ENCODE measurements at places on chromosomes 16 and 17.
A peak's percentile ranks its signal among the peaks of the same experiment; 100 is the strongest.

- no peak for DNase-seq
Measured at GRCh38 chr16:47018223-47018891, 44.9 kb upstream of the DNAJA2 start.

DNA sequence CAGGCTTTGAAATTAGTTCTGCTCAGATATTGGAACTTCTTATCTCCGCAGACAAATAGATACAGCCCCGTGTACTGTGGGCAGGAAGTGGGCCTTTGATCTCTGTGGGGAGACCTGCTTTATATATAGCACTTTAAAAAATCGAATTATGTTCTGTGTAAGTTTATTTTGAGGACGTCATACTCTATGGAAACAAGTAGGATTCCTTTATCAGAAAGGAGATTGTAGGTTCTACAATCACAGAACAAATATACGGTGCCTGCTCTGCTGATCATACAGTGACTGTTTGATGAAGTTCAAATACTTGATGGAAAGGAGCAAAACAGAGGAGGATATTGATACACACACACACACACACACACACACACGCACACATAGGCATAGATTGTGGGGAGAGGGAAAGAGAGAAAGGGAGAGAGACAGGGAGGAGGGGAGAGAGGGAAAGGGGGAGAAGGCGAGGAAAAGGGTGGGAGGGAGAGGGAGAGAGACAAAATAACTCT lies 14.7 kb upstream of the TMEM220 start:
- peak; percentile 8 for DNase-seq

- no peak for DNase-seq
Measured at GRCh38 chr16:6926762-6927161, 405.9 kb upstream of the RBFOX1 start.

DNA sequence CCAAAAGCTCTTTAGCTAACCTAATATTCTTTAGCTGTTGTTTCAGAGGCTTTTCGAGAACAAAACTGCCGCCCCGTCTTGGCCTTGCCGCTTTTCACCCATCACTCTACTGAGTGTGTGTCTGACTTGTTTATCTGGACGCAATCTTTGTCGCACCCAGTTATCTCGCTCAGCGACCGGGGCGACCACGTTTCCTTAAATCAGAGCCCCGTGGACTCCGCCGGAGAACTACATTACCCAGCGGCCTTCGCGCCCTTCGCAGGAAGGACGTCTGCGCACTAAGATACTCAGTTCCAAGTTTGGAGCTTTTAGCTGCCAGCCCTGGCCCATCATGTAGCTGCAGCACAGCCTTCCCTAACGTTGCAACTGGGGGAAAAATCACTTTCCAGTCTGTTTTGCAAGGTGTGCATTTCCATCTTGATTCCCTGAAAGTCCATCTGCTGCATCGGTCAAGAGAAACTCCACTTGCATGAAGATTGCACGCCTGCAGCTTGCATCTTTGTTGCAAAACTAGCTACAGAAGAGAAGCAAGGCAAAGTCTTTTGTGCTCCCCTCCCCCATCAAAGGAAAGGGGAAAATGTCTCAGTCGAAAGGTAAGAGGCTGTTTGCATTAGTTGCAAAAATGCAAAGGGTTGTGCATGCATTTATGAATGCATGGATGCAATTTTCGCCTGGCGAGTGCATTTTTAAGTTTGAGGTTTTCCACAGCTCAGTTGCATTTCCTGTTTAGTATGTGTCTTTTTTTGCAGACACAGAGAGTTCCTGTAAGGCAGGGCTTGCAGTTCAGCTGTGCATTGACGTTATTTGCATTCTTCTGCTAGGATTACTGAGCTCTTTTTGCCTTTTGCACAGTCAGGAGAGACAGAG lies at the start of gene MAP2K6:
TSS of gene MAP2K6 (plus strand) at position 290 of the 867 bp plus-strand sequence. CDS start at position 578, 288 bp downstream.
- peak; percentile 62 for DNase-seq

DNA sequence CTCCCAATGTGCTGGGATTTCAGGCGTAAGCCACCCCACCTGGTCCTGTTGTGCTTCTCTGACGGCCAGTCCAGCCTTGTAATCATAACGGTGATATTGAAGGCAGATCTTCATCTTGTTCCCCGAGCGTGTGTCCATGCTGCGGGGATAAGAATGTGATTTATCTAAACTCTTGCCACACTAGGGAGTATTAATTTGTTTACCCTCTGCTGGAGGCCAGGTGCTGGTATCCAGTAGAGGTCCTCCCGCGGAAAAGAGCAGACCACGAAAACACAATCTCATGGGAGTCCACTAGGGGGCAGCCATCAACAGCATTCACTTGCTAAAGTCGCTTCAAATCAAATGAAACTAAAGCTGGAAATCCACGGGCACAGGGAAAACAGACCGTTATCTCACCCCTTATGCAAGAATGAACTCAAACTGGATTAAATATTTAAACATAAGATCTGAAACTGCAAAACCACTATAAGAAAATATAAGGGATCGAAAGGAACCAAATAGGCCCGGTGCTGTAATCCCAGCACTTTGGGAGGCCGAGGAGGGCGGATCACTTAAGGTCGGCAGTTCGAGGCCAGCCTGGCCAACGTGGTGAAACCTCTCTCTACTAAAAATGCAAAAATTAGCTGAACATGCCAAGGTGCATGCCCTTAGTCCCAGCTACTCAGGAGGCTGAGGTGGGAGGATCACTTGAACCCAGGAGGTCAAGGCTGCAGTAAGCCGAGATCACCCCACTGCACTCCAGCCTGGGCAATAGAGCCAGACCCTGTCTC lies 22.3 kb upstream of the RBBP6 start:
- DNase-seq: peak; percentile 68

DNA sequence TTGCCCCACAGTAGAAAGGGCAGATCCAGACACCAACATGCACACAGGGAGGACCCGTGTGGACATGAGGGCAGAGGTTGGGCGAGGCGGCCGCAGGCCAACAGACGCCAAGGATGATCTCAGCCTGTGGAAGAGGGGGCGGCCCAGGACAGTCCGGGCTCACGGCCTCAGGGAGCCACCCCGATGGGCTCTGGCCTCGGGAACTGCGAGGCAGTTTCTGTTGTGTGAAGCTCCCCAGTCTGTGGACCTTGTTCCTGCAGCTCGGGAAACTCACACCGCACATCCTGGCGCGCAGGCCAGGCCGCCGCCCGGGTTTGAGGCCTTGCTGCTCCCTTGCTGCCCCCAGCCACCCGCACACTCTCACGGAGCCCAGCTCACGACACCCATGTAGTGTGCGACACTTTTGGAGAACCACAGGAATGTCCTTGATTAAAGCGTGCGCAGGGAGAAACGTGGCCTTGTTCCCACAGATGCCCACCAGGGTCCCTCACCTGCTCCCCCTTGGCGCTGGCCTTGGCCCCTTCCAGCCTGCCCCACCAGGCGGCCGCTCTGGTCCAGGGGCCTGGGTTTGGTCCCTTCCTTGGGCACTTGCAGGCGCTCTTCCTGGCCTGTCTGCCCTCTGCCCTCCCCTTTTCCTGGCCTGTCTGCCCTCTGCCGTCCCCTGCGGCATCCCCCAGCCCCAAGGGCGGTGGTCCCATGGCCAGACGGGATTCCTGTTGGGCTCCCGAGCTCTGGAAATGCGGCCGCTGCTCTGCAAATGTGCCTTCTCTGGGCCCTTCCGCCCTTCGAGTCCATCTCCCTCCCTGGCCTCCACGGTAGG lies 9.3 kb upstream of the SLC38A10 start:
- DNase-seq: no peak

- DNase-seq: no peak
Measured at GRCh38 chr16:82755570-82756282, 129.0 kb downstream of the CDH13 start.

GRCh38 chr16:31451681-31452351 lies 7.5 kb upstream of the ARMC5 start:
- no peak for DNase-seq

- DNase-seq: no peak
Measured at GRCh38 chr17:11601661-11602060, 3.4 kb downstream of the DNAH9 start.

DNA sequence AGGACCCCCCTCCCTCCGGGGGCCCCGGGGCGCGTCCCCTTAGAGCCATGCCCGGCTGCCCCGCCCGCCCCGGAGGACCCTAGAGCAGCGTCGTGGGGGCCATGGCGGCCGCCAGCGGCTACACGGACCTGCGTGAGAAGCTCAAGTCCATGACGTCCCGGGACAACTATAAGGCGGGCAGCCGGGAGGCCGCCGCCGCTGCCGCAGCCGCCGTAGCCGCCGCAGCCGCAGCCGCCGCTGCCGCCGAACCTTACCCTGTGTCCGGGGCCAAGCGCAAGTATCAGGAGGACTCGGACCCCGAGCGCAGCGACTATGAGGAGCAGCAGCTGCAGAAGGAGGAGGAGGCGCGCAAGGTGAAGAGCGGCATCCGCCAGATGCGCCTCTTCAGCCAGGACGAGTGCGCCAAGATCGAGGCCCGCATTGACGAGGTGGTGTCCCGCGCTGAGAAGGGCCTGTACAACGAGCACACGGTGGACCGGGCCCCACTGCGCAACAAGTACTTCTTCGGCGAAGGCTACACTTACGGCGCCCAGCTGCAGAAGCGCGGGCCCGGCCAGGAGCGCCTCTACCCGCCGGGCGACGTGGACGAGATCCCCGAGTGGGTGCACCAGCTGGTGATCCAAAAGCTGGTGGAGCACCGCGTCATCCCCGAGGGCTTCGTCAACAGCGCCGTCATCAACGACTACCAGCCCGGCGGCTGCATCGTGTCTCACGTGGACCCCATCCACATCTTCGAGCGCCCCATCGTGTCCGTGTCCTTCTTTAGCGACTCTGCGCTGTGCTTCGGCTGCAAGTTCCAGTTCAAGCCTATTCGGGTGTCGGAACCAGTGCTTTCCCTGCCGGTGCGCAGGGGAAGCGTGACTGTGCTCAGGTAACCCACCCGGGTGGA lies 759 bp downstream of the ALKBH5 start:
- DNase-seq: peak; percentile 71

- DNase-seq: no peak
Measured at GRCh38 chr17:2062571-2063183, 7.8 kb downstream of the HIC1 start.

- DNase-seq: no peak
Measured at GRCh38 chr17:12627177-12627629, 38.5 kb upstream of the MYOCD start.

DNA sequence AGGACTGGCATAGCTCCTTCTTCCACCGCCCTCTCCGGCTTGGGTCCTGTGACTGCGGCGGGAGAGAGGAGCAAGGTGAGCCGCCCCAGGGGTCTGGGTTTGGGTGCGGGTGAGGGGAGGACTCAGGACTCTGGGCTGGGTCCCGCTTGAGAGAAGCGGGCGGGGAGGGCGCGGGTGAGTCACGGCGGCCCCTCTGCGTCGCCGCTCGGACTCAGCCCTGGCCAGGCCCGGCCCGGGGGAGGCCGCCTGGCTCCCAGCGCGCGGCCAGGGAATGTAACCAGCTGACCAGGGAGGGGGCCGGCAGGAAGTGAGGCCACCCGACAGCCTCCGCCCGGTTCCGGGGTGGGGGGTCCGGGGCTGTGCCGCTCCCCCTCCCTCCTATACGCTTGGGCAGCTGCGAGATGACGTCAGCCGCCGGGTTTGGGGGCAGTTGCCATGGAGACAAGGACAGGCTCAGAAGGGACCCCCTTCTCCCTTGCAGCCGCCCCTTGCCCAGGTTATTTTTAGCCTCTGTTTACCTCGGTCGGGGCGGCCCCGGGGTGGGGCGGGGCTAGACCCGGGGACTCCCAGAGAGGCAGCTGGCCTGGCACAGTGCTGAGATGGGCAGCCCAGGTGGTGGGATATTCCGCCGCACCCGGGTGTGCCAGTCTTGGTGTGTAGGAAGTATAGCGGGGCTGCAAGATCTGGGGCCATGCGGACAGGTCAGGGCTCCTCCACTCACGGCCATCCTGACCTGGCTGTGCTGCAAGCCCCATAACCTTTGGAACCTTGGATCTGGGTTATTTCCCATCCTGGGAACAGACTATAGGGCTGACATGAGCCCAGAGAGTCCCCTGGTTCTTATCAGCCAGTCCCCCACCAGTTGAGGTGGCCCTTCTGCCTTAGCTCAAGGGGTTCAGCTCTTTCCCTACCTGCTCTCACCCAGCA lies 1.6 kb downstream of the RIPOR1 start:
- DNase-seq: no peak

GRCh38 chr17:80584176-80584905 lies 39.7 kb downstream of the RPTOR start:
- DNase-seq: no peak

GRCh38 chr17:42159796-42160530 lies 5.2 kb upstream of the RAB5C start:
- DNase-seq: no peak

- DNase-seq: no peak
Measured at GRCh38 chr16:58661199-58661830, 23.3 kb downstream of the SLC38A7 start.

- no peak for DNase-seq
Measured at GRCh38 chr16:84207251-84207650, 16.3 kb downstream of the ADAD2 start.

DNA sequence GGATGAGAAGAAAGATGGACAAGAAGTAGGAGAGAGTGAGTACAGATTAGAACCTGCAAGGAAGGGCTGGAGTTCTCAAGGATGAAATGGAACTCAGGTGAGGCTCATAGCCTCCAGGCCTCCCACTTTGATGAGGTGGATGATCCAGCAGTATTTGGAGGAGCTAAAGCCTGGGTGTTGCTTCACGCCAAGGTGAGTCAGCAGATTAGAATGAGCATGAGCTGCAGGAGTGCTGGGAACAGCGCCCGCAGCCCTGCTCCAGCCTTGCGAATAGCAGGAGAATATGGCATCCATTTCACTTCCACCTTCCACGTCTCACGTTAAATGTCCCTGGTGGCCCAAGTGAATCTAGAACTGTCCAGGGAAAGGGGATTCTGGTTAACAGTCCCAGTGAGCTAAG lies 94.4 kb upstream of the CPHXL start:
- no peak for DNase-seq

DNA sequence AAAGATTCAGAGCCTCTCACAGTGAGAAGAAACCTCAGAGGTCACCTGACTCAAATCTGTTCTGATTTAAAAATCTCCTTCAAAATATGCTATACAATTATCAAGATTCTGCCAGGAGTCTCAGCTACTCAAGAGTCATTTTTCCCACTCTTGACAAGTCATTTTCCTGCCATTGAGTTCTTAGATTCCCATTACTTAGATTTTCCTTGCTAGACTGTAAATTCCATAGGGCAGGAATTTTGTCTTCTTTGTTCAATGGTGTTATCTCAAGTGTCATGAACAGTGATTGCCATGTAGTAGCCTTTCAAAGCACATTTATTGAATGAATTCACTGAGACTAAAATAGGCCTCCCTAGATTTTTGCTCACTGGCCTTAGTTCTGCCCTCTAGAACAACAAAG lies 95.9 kb downstream of the PCTP start:
- no peak for DNase-seq

GRCh38 chr16:31141489-31142108 lies 6.1 kb upstream of the PRSS8 start:
- DNase-seq: no peak

DNA sequence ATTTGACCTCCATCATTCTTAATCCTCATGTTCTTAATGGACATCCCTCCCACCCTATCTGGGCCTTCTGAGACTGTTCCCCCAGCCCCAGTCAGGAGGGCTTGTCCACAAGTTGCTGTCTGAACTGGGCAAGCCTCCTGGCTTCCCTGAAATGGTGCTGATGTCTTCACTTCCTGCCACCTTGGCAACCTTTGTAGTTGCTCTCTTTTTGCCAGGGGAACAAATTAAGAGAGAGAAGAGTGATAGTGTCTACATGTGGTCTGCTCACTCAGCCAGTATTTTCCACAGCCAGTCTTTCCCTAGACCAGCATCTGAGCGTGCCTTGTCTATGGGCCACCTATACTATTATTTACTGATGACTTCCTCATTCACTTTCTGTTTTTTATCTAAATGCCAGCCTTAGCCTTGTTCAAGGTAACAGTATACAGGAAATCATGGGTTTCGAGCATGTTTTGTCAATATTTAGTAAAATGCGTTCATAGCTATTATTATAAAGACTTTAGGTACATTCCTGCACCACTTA lies 710.1 kb downstream of the MAF start:
- DNase-seq: no peak
